Stimulated activated CD4-positive, alpha-beta T cell treated with anti-CD3 and anti-CD28 coated beads, TNF-alpha, amount 100 ng/mL, for 24 hours (primary cell): ENCODE measurements at places on chromosomes 12 and 14.

- DNase-seq: no peak
Observed at GRCh38 chr14:103067231-103067954, 10.0 kb upstream of the CDC42BPB start.

GRCh38 chr12:43893670-43894069 is 57.8 kb downstream of the TMEM117 start:
- no peak for DNase-seq

DNA sequence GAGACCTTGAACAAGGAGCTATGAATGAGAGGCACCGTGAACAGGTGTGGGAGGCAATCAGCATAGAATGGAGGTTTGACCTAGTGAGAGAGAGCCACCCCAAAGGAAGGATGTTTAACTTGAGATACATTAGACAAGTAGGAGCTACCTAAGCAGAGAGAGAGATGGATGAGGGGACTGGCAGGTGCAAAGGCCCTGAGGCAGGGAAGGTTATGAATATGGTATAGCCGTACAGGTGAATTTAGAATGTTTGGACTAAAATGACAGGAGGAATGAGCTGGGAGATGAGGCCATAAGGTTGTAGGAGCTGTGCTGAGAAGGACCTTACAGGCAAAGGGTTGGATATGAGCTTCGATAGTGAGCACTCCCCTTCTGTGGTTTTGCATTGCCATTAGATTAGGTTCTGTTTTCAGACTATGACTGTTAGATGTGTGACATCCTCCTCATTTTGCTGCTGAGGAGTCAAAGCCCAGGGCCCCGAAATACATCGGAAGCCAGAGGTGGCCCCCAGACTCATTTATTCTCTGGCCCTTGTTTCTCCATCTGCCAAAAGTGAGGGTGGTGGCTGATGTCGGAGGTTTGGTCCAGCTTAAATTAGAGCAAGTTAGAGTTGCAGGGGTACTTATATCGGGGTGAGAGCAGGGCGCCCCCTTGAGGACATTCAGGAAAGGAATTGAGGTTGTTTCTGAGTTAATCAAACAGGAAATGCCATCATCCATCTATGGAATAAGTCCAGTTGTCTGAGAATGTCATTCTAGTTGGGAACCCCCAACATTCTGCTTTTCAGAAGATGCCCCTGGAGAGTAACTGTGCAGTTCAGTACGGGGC is 29.4 kb downstream of the SLC24A4 start:
- DNase-seq: no peak

GRCh38 chr14:80784820-80785219 is 156.7 kb downstream of the CEP128 start:
- DNase-seq: no peak

DNA sequence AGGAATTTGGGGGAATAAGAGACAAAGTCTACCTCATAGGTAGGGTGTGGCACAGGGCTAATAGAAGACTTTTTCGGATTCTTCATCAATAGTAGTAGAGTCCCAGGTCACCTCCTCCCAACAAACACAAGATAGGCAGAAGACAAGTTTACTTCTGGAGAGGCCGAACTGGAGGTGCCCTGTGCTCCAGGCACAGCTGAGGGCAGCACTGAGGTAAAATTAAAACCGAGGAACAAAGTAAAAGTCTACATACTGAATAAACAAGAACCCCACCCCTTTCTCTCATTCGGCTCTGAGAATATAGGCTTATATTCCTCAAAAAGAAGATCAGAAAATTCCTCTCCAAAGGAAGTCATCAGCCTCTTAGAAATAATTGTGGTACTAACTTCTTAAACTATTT is 161.5 kb downstream of the SEC23A start:
- DNase-seq: no peak

- no peak for DNase-seq
Observed at GRCh38 chr12:94458877-94459727, 565 bp downstream of the CEP83 start.

DNA sequence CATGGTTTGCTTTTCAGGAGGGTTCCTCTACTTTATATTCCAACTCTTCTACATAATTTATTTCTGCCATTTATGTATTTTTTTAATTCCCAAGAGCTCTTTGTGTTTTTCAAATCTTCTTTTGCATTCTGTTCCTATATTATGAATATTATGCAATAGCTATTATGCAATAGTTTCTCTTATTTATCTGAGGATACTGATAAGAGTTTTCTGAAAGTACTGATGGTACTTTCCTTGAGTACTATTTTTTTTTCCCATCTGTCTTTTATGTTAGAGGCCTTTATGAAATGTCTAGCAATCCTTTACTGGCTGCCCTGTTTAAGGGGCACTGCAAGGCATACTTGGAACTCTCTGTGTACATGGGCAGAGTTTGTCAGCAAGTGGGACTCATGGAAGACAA is 93.4 kb downstream of the SLC41A2 start:
- DNase-seq: no peak

DNA sequence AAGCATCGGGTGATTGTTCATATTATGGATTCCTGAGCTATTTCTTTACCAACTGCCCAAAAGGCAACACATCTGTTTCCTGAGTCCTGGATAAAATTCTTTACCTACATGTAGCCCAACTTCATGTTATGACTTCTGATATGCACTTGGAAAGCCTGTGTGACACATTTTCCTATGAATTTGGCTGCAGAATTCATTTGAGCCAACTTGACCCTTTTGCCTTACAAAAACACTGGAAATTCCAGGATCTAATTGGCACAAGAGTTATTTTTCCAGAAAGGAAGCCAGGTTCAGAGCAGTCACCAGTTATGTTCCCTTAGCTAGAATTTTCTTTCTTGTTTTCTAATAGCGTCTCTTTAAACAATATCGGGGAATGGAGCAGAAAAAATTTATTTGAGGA is 202.5 kb upstream of the LRIG3 start:
- no peak for DNase-seq

DNA sequence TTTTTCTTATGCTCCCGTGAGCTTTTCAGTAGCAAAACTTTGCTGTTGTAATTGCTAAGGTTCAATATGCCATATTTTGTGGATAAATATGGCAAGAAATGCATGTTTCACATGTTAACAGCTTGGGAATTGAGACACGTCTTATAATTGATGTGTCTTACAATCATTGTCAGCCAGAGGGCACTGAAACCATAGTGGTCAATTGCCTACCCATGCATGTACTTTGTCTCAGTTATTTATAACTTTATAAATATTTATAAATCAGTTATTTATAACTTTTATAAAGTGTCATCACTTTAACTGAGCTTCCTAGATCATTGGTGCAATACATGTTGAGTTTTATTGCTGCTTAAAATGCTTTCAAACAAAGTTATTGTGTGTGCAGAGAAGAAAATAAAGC is 82.0 kb downstream of the CATSPERB start:
- DNase-seq: no peak

GRCh38 chr14:70415788-70416187 is 1.1 kb downstream of the SYNJ2BP start:
- no peak for DNase-seq

DNA sequence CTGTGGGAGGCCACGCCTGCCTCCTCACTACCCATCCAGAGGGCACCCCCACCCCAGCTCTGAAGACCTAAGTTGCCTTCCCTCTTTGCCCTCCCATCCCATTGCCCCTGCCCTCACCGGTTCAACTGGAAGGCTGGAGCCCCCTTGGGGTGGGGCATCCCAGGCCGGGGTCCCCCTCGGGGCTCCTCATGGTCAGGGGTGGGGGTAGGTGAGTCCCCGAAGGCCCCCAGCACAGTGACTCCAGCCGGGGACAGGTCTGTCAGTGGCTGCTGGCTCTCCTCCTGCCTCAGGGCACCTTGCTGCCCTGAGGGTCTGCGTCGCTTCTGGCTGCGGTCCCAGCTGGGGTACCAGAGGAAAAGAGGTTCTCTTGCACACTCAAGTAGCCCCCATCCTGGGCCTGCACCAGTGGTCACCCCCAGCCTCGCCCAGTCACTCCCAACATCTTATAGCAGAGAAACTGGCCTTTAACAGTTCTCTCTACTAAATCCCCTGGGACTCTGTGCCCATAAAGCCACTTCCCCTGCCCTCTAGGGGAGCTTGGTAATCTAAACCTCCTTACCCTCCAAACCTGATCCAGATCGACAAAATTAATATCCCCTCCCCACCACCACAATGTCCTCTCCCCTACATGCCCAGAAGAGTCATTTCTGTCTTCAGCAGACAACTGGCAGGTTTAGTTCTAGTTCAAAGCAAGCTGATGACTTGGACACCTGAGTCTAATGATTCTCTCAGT is 5.1 kb downstream of the PIANP start:
- no peak for DNase-seq

GRCh38 chr12:79058342-79058741 is 193.8 kb downstream of the SYT1 start:
- DNase-seq: no peak

- no peak for DNase-seq
Observed at GRCh38 chr14:105899071-105899641, 372.8 kb downstream of the TMEM121 start.

- no peak for DNase-seq
Observed at GRCh38 chr12:39277416-39277815, 165.5 kb downstream of the KIF21A start.

DNA sequence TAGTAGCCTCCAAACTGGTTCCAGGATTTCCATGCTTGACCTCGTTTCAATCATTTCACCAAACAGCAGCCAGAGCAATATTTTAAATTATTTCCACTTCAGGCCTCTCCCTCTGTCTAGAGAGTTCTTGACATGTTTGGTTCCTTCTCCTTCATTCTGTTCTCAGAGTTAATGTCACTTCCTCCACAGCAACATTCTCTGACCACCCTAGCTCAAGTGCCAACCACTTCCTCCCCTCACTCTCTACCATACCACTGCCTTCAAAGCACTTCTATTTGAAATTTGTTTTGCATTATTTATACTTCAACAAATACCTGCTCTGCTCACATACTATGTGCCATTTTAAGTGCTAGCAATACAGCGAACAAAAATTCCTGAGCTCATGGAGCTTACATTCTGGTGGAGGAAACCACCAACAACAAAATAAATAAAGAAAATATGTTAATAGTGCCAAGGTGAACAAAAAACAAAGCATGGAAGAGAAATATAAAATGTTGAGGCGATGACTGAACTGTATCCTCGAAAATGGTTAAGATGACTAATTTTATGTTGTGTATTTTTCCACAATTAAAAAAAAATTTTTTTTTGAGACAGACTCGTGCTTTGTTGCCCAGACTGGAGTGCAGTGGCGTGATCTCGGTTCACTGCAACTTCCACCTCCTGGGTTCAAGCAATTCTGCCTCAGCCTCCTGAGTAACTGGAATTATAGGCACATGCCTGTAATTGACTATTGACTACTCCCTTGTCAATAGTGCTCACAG is 17.3 kb downstream of the BAZ1A start:
- DNase-seq: no peak

DNA sequence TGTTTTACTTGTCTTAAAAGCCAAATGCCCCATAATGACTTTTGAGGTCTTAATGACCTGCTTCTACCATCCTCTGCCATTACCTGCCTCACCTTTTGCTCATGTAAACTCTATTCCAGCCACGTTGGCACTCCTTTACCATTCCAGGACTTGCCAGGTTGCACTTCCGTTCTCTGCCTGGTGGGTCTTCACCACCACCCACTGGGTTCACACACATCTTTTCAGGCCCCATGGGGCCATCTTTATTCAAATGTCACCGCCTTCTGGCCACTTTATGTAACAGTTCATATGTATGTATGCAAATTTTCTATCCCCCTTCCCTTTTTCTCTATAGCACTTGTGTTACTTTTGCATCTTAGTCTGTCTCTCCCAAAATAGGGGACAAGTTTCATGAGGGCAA is 57.7 kb downstream of the ATP2A2 start:
- DNase-seq: no peak

DNA sequence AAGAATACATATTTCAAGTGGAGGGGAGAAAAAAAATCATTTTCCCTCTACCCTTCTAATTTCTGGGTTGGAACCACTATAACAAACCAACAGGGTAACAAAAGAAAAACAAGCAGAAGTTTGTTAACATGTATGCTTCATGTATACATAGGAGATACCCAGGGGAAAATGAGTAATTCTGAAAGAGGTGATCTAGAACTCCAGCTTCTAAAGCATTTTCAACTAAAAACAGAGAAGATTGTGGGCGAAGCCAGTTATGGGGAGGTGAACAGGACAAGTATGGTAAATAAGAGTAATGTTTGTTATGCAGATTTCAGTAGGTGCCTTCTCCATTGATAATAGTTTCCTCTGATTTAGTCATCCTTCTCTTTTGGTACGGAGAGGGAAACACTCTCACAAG is 16.7 kb downstream of the FNTB start:
- no peak for DNase-seq

DNA sequence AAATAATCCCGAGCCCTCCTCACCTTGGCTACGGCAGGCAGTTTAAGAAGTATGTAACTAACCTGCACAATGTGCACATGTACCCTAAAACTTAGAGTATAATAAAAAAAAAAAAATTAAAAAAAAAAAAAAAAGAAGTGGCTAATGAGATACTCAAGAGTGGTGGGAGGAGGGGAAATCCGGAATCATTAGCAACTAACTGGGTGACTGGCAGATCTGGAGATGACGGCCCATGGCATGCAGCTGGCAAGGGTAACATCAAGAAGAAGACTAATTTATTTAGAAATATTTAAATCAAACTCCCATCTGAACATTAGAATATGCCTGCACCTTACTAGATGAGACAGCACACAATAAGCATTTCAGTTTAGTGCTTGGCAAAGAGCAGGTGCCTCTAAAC is 52.3 kb upstream of the TMCC3 start:
- no peak for DNase-seq
